ENCODE measurements at places on chromosomes 3 and 15.
A peak's percentile ranks its signal among the peaks of the same experiment; 100 is the strongest.

DNA sequence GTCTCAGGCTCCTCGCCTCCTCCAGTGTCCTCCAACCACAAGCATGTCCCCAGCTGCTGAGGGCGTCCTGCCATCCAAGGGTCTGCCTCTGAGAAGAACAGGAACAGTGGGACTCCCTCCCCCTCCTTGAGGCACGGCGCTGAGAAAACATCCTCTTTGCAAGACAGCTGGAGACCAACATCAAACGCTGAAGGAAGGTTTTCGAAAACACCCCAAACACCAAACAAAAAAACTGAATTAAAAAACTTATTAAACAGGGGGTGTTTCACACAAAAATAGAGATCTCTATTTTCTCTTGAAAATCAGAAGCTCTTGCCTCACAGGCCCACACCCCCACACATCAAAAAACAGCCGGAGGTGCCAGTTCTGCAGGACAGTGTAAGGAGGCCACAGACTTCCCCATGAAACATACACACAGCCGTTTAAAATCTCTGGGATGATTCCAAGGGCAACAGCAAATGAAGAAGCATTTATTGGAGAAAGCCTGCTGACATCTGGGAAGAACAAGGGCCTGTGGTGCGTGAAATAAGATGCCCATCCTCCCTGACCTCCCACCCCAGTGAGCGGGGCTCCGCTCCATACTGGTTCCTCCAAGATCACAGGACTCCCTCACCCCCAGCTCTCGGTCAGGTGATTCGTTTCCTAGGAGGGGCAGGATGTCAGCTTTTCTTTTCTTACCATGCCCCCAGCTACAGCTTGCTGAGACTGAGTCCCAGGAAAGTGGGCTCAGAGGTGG lies 71.3 kb downstream of the NUP210 start:
- H3K36me3 ChIP-seq, result no peaks in the 10 kb centered on the region
- H3K27ac ChIP-seq, result no peak overlapping the region
- H3K27me3 ChIP-seq, result no peaks in the 10 kb centered on the region
- H3K4me3 ChIP-seq, result no peak overlapping the region
- no peak for DNase-seq

DNA sequence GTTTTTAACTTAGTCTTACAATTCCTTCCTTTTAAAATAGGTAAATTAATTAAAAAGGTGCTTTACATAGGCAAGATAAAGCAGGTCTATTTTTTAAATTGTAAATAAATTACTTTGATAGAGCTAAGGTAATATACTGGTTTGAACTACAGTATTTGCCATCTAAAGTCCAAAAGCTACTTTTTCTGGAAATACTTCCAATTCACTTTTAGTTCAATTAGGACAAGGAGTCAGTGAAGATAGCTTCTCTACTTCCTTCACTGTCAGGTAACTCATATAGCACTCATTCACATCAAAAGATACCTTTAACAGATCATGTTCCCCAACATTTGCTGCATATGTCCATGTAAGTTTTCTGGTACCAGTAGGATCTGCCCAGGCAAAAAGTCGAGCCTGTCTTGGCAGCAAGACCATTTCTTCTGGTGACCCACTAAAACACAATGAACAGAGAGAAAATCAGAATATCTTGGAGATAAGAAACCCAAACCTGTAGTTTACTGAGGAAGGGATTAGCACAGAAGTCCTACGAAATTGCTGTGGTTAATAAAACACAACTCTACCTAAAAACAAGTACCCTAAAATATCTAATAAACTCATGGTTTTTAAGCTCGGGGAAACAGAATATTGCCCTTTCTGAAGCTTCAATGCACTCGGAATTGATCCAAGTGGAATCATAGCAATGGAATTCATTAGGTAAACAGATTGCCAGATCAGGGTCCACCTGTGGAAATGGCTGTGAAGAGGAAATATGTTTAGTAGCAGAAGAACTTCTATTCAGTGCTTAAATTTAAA lies 153.1 kb downstream of the VPS13C start:
- DNase-seq, result no peak
- no peaks in the 10 kb centered on the region for H3K27me3 ChIP-seq
- H3K4me3 ChIP-seq, result no peak overlapping the region
- no peak overlapping the region for H3K27ac ChIP-seq

GRCh38 chr3:64924961-64925360 lies 237.2 kb upstream of the ADAMTS9 start:
- no peak for DNase-seq
- H3K27me3 ChIP-seq, result no peaks in the 10 kb centered on the region
- H3K36me3 ChIP-seq, result no peaks in the 10 kb centered on the region
- no peak overlapping the region for H3K4me3 ChIP-seq

- H3K27me3 ChIP-seq, result no peaks in the 10 kb centered on the region
- no peaks in the 10 kb centered on the region for H3K4me1 ChIP-seq
- H3K27ac ChIP-seq, result no peak overlapping the region
- DNase-seq, result no peak
- no peaks in the 10 kb centered on the region for H3K36me3 ChIP-seq
- H3K4me3 ChIP-seq, result no peak overlapping the region
Measured at GRCh38 chr15:51038162-51038973, 56.3 kb downstream of the TNFAIP8L3 start.

DNA sequence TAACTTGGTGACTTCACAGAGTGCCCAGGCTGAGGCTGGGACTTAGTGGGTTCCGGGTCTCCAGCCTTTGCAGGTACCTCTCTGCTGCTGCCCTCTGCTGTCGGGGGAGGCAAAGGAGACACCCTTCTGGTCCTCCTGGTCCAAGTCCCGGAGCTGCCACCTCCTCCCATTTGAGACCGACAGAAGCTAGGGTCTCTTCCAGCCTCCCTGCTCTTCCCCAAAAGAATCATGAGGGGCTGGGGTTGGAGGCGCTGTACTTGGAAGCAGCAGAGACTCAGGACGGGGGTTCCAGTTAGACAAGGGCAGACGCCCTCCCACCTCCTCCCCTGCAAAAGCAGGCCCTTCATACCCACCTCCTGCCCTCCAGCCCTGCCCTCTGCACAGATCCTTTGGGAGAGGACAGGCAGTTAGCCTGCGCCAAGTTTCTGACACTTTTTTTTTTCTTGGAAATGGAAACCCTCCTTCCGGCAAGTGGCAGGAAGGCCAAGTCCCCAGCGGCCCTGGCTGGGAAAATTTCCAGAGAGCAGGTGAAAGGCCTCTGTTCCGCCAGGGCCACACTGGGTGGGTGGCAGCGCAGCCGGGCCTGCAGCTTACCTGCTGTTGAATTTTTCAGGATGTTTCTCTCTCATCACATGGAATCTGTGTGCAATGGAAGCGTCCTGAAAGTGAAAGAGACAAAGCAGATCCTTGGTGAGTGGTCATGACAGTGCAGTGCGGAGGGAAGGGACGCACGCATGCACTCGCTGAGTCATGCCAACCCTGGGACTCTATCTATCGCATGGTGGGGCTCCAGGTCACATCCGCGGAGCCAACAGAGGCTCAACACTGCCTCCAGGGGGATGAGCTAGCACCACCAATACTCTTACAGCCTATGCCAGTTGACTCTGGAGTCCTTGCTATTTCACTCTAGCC lies 119.9 kb downstream of the DGKG start:
- H3K4me1 ChIP-seq, result peaks cover 25% of the 10 kb centered on the region
- peak overlapping the region; percentile 72 for H3K27ac ChIP-seq
- H3K36me3 ChIP-seq, result no peaks in the 10 kb centered on the region
- peak; percentile 71 for DNase-seq
- peak overlapping the region; percentile 46 for H3K4me3 ChIP-seq

DNA sequence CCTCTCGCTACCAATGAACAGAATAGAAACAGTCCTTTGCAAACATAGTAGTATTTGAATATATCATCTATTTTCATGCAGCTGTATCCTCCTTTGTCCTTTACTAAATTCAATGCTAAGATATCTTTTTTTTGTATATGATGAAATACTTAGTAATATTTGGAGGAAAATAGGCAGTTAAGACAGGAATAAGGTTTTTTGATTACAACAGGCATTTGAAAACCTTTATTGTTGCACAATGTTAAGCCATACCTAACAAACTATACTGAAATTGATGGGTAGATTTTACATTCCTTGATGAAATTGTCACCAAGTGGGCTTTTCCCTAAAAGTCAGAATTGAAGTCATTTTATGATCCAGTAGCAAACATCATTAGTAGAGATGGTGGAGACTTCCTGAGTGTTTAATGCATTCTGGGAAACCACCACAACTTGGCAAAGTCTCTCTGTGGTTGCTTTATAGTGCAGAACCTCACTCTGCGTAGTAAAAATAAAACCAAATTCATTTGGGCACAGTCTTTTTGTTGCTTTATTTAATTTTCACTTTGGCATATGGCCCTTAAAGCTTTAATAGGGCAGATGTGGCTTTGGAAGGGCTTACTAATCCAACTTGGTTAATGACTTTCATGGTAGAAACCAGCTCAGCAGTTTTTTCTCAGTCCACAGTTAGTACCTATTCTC lies 216.0 kb downstream of the DIPK2A start:
- no peak overlapping the region for H3K27ac ChIP-seq
- H3K4me1 ChIP-seq, result no peaks in the 10 kb centered on the region

- no peak for DNase-seq
- no peak overlapping the region for H3K27ac ChIP-seq
- H3K36me3 ChIP-seq, result no peaks in the 10 kb centered on the region
- H3K4me3 ChIP-seq, result no peak overlapping the region
- H3K27me3 ChIP-seq, result no peaks in the 10 kb centered on the region
Measured at GRCh38 chr3:30530084-30530483, 76.3 kb upstream of the TGFBR2 start.

- no peaks in the 10 kb centered on the region for H3K27me3 ChIP-seq
- H3K4me3 ChIP-seq, result no peak overlapping the region
- DNase-seq, result no peak
- no peak overlapping the region for H3K27ac ChIP-seq
- H3K36me3 ChIP-seq, result no peaks in the 10 kb centered on the region
- no peaks in the 10 kb centered on the region for H3K4me1 ChIP-seq
Measured at GRCh38 chr3:264394-265156, 68.0 kb downstream of the CHL1 start.

DNA sequence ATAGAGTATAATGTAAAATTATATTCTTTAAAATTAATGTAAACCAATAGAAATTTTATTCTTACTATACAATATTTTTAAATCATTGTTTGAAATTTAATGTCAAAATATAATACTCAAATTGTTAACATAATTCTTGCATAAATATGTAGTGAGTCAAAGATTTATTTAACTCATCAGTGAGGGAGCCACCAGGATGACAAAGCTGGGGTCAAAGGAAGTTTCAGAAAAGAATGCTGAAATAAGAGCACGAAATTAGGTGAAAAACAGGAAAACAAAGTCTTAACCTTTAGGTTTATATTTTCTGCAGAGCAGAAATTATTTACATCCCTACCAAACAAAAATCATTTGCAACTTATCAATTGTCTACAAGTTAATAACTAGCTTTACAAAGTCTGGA lies 74.1 kb downstream of the DIPK2A start:
- H3K4me1 ChIP-seq, result no peaks in the 10 kb centered on the region
- no peak for DNase-seq
- no peaks in the 10 kb centered on the region for H3K36me3 ChIP-seq
- H3K27ac ChIP-seq, result no peak overlapping the region
- no peaks in the 10 kb centered on the region for H3K27me3 ChIP-seq

- no peak for DNase-seq
- no peak overlapping the region for H3K27ac ChIP-seq
- H3K27me3 ChIP-seq, result peaks cover 4% of the 10 kb centered on the region
- no peaks in the 10 kb centered on the region for H3K4me1 ChIP-seq
- no peak overlapping the region for H3K4me3 ChIP-seq
- no peaks in the 10 kb centered on the region for H3K36me3 ChIP-seq
Measured at GRCh38 chr3:129985113-129985512, 10.6 kb downstream of the TRH start.

DNA sequence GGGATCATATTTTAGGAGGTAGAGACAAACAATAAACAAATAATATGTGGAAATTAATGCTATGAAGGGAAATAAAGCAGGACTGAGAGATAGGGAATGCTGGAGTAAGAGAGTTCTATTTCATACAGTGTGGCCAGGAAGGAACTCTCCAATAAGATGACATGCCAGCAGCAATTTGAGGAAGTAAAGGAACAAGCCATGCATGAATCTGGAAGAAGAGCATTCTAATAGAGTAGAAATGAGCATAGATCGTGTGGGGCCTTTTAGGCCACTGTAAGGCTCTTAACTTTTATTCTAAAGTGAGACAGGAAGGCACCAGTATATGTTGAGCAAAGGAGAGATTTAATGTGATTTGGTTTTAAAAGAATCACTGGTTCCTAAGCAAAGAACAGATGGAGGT lies 126.3 kb downstream of the DMXL2 start:
- no peaks in the 10 kb centered on the region for H3K27me3 ChIP-seq
- no peaks in the 10 kb centered on the region for H3K4me1 ChIP-seq
- no peak overlapping the region for H3K27ac ChIP-seq
- no peaks in the 10 kb centered on the region for H3K36me3 ChIP-seq
- DNase-seq, result no peak

DNA sequence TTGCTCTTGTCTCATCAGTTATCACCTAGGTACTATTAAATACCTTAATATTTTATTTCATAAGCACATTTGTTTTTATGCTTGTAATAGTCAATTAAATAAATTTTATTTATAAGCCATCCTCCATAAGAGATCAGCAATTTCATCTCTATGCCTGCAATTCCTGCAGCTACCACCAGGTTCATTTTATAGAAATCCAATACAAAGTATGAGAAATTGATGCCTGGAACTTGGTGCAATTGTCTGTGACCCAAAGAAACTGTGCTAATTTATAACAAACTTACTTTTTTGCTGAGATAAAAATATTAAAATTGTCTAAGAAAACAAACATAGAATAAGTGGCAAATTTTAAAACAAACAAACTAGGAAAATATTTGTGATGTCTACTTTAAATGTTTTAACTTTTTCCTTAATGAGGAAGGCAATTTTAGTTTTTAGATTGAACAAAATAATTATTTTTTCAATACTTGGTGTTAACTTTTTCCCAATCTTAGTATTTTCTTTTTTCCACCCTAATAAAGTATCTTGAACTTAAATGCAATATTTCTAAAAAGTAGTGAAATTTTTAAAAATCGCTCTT lies 1026.6 kb downstream of the ROBO1 start:
- peaks cover 19% of the 10 kb centered on the region for H3K4me1 ChIP-seq
- no peak overlapping the region for H3K27ac ChIP-seq

- H3K36me3 ChIP-seq, result no peaks in the 10 kb centered on the region
- no peak for DNase-seq
- no peak overlapping the region for H3K4me3 ChIP-seq
- H3K27me3 ChIP-seq, result no peaks in the 10 kb centered on the region
Measured at GRCh38 chr3:168828943-168829342, 733.2 kb upstream of the GOLIM4 start.

GRCh38 chr15:36807134-36807764 lies 227.8 kb downstream of the CDIN1 start:
- H3K27ac ChIP-seq, result no peak overlapping the region
- H3K4me3 ChIP-seq, result no peak overlapping the region
- DNase-seq, result no peak
- H3K27me3 ChIP-seq, result no peaks in the 10 kb centered on the region
- H3K4me1 ChIP-seq, result peaks cover 32% of the 10 kb centered on the region

DNA sequence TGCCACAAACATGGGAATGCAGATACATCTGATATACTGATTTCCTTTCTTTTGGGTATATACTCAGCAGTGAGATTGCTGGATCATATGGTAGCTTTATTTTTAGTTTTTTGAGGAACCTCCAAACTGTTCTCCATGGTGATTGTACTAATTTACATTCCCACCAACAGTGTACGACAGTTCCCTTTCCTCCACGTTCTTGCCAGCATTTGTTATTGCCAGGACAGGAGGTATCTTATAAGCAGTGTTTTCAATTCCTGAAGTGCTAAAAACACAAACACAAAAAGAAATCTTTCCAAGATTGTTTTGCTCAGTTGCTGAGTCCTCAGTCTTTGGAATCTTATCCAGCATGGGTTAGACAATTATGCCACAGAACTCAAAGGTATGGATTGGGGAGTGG lies 13.5 kb downstream of the GTF2E1 start:
- peaks cover 27% of the 10 kb centered on the region for H3K36me3 ChIP-seq
- H3K4me1 ChIP-seq, result no peaks in the 10 kb centered on the region
- no peak for DNase-seq
- H3K27ac ChIP-seq, result no peak overlapping the region
- no peaks in the 10 kb centered on the region for H3K27me3 ChIP-seq

All from heart right ventricle (tissue), 16 donors.